NCI-H187 treated with DMSO at 0.1 percent for 48 hours (cell line): ENCODE measurements at places on chromosomes 4 and X.

- no peak for DNase-seq
These were observed at the start of gene CHRDL1 for GRCh38 chrX:110795645-110796406. Gene CHRDL1 (minus strand): TSS chrX:110795817. CDS start chrX:110792181, 3,636 bp downstream.

GRCh38 chr4:141350122-141350905, 129.6 kb downstream of the ZNF330 start:
- DNase-seq = no peak

DNA sequence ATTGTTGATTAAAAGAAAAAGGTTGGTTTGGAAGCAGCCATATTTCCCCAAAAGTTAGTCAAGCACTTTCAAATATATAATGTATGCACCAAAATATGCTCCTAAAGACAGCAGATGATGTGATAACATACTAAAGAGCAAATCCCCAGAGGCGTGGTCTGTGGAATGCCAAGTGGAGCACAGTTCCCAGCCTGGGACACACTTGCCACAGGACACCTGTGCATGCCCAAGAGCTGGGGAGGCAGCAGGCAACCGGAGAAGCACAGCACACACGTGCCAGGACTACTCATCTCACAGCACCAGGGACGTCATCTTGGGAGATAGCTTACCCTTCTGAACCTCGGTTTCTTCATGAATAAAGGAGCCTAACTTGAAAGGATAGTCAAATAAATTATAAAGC, 12.5 kb downstream of the STX18 start:
- DNase-seq = no peak

GRCh38 chr4:129926936-129927335, 831.0 kb downstream of the C4orf33 start:
- no peak for DNase-seq

GRCh38 chr4:139606579-139607501, 50.8 kb upstream of the SETD7 start:
- no peak for DNase-seq

DNA sequence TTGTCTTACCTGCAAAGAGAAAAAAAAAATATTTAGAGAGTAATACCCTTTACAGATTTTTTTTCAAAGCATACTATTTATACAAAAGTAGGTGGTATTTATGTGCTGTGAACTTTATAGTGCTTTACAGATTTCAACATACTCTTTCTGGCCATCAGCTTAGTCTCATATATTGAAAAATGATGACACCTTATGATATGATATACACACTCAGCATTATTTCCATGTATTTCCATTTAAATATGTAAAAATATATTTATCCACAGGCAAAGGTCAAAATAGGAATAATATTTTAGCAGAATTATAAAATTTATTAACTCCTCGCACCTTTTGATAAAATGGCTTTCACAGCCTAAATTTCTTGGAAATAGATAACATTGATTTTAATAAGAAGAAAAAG, 815.8 kb upstream of the EPHA5 start:
- no peak for DNase-seq

DNA sequence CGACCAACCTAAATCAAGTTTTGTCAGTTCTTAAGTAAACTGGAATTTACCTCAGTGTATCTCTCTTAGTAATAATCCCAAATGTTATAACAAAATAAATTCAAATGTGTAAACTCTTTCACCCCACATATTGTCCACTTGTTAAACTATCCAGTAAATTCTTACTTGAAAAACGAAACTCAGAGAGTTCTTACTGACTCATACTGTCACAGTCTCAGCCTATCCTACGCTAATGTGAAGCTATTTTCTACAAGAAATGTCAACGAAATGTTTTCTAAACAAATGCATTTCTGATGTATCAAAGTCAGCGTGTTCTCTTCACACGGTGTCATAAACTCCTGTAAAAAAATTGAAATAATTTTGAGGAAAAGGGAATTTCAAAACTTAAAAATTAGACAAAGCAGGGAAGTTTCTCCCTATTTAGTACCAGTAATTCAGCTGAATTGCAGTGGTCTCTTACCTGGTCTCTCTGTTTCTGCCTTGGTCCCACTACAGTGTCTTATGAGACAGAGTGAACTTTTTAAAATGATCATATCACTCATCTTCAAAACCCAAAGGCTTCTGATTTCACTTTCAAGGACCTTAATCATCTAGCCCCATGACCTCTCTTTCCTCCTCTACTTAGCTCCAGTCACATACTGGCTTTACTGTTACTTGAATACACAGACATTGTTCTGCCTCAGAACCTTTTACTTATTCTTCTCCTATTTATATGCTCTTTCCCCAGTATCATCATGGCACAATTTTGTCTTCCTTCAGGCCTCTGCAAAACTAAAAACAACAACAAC, 63.3 kb downstream of the DCAF8L1 start:
- DNase-seq = no peak

DNA sequence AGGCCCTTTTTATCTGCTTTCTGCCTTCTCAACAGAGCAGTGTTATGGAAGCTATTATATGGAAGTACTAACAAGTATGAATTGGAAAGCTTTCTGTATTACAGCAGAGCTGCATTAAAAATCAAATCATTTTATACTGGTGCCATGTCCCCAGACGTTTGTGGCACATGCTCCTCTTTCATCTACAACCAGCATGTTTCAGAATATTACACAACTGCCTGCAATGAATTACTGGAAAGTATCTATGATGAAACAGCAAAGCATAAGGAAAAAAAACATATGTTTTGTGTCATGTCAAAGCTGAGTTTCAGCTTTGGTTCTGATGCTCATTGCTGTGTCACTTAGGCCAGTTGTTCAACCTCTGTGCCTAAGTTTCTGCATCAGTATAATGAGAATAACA, 576.8 kb downstream of the GBA3 start:
- DNase-seq = no peak

DNA sequence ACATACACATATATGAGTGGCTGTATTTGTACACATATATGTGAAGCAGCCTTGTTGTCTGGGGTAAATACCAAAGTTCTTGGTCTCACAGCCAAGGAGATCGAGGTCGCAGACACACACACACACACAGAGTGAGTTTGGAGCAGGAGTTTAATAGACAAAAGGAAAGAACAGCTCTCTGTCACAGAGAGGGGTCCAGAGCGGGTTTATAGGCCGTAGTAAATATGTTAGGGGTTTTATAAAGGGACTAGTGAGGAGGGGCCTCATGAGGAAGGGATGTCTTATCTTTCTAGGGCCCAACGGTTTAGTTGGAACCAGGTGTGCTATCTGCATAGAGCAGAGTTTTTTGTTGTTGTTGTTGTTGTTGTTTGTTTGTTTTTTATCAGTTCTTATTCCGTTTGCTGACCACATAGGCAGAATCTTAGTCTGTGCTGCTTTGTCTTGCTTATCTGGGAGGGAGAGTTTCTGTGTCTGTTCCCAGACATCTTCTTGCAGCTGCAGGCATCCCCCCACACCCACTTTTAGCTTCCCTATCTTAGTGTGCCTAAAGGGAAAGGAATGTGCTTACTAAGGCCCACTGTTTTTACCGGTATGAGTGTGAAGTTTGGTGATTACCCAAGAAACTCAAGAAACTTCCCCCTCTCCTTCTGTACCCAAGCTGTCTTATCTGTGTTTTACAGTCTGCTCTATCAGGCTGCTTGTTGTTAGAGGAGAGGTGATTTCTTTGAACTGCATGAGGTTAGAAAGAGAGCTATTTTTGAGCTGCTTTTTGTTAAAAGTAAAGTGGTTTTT, 91.9 kb downstream of the TENT5D start:
- DNase-seq = no peak

GRCh38 chrX:120310861-120311726, at the start of gene TMEM255A:
Gene TMEM255A (minus strand): TSS chrX:120311461. CDS start chrX:120311309, 152 bp downstream.
- no peak for DNase-seq

- DNase-seq = no peak
These were observed 156.7 kb downstream of the MAPK10 start for GRCh38 chr4:86203176-86203575.

DNA sequence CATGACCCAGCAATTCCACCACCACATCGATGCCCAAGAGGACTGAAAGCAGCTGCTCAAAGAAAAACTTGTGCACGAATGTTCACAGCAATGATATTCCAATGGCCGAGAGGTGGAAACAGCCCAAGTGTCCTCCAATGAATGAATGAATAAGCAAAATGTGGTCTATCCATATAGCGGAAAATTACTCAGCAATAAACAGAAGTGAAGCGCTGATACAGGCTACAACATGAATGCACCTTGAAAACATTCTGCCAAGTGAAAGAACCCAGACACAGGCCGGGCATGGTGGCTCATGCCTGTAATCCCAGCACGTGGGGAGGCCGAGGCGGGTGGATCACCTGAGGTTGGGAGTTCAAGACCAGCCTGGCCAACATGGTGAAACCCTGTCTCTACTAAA, 5.2 kb upstream of the SLC2A9 start:
- no peak for DNase-seq

DNA sequence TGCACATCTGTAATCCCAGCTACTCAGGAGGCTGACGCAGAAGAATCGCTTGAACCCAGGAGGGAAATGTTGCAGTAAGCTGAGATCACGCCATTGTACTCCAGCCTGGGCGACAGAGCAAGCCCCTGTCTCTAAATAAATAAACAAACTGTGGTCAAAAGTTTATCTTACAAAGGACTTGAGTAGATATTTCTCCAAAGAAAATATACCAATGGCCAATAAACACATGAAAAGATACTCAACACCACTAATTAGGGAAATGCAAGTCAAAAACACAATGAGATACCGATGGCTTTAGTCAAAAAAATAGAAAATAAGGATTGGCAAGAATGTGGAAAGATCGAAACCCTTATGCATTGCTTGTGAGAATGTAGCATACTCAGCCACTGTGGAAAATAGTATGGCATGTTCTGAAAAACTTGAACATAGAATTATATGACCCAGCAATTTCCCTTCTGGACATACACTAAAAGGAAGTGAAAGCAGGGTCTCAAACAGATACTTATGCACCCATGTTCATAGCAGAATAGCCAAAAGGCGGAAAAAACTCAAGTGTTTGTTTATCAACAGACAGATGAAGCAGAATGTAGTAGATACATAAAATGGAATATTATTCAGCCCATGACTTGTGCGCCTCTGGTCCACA, 2.0 kb upstream of the CFAP97 start:
- DNase-seq = no peak

- DNase-seq = no peak
These were observed 31.2 kb downstream of the WDR1 start for GRCh38 chr4:10085386-10085785.

DNA sequence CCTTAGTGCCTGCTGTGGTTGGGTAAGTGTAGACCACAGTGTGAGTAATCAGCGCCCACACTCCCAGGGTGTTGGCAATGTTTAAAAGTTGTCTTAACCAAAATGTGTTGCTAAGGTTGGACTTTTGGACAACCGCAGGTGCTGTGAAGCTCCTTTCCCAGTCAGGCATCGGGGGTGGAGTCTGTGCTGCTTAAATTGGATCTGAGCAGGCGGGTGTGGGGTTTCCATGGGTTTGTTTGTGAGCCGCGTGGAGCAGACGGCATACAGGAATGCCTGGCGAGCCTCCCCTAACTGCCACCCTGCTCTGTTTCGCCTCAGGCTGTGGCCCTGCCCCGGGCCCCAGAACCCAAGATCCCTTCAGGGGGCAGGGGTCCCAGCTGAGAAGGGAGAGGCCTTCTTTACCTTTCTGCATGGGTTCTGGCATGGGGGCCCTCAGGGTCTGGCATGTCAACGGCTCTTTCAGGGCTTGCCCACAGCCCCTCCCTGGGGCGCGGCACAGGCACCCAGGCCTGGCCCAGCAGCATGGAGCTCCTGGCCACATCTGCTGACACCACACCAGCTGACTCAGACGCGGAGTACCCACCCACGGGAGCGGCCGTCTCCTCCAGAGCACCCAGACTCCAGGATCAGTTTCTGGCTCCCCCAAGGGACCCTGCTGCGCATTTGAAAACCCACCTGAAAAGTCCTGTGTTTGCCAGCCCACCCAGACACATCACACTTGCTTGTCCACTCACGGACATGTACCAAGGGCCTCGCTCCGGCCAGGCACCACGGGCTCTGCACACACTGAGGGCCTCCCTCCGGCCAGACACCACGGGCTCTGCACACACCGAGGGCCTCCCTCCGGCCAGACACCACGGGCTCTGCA, 5.1 kb upstream of the SPON2 start:
- no peak for DNase-seq
